ENCODE measurements at places on chromosomes 4 and X.

GRCh38 chrX:28205905-28206304, 224.7 kb upstream of the DCAF8L1 start:
- no peak for DNase-seq

GRCh38 chr4:87934157-87934704, 41.3 kb upstream of the SPP1 start:
- no peak for DNase-seq

DNA sequence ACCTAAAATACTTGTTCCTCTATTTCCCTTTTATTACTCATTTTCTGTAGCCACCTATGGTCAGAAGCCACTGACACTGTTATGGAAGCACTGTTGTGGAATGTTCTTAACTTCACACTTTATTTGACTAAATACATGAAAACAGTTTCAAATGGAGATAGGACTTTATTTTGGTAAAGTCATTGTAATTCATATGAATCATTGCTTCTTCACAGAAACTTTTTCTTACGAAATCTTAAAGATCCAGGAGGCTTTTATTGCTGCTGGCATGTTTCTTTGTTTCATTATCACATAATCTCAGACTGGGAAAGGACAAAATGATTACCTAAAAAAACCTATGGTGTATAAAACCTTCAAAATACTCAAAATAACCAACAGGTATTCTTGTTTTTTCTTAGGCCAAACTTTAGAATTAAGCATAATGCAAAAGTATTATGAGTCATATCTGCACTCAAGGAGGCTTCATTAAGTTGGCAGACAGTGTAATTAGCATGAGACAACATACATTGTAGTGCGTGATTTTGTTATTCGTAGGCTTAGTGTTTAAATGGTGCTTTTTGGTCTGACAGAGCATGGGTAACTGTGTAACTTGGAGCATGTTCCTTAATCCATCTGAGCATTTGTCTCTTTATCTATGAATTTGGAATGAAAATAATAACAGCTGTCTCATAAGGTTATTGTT, 58.0 kb downstream of the SH3BGRL start:
- peak; percentile 34 for DNase-seq

DNA sequence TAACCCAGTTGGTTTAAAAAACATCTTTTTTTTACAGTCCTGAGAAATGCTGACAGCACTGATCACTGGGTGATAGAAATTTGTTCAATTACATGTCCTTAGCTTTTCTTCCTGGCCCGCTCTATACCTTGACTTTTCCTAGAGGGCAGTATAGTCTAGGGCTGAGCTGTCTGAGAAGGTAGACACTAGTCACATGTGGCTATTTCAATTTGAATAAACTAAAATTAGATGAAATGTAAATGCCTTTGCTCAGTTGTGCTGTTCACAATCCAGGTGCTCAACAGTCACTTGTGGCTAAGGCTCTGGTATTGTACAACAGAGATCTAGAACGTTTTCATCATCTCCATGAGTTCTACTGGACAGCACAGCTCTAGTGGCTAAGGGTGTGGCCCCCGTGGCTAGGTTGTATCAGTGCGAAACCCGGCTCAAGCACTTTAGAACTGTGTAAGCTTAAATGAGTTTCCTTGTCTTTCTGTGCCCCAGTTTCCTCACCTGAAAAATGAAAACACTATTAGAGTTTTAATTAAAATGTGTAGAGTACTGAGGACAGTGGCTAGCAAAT, 111.6 kb upstream of the WDR17 start:
- no peak for DNase-seq

GRCh38 chr4:7320206-7320797, 114.4 kb downstream of the PSAPL1 start:
- no peak for DNase-seq

DNA sequence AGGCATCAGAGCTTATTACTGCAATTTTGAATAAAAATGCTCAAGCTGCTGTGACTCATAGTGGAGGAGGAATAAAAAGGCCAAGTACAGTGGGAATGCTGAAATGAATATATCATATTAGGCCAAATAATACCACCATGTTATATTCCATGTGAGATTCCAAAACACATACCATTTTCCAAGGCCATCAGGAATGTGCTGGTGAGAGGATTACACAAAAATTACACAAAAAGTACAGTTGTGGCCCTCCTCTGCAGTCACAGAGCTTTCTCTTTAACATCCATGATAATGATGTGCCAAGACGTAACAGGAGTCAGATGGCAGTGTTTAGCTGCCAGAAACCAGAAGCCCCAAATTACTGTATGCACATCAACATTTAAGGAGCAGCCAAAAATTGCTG, 153.5 kb downstream of the PCDH18 start:
- no peak for DNase-seq

DNA sequence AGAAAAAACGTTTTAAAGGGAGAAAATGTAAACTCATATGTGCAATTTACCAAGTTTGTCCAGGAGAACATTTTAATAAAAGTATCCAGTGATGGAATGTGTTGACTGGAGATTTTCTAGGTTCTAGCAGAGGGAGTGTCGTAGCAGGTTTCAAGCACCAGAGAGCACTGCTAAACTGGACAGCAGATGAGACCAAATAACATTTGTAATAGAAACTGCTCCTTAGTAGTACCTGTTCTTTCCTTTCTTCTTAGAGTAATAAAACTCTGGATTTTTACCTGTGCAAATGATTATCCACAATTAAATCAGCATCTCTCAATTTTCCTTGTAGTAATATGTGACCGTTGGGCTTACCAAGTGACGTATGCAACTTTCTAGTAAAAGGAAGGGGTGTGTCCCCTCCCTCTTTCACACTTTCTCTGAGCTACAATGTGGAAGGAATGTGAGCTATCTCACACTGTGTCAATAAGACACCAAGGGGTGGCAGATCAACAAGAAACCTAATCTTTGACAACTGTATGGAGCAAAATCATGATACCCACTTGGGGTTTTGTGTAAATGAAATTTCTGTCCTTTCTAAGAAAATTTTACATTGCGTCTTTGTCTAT, 9.5 kb downstream of the HPGDS start:
- no peak for DNase-seq

DNA sequence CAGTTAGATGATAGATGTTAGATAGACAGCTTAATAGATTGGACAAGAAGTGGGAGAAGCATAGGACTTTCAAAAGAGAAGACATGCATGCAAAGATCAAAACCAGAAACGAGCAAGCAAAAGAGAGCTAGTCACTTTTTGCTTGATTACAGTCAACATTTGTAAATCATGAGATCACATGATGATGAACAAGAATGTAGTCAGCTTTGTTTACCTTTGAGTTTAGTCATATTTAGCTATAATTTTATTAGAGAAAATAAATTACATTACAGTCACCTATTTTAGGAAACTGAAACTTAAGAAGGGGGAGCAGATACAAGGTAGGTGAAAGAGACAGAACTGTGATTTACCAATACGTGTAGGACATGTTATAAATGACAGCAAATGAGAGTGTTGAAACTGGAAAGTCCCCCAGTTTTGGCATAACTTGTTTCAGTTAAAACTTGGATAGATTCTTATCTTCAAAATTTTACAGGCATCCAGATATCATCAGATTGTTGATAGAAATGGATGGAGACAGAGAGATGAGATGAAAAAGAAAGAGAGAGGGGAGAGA, 1083.1 kb upstream of the PCDH10 start:
- peak; percentile 0 for DNase-seq

DNA sequence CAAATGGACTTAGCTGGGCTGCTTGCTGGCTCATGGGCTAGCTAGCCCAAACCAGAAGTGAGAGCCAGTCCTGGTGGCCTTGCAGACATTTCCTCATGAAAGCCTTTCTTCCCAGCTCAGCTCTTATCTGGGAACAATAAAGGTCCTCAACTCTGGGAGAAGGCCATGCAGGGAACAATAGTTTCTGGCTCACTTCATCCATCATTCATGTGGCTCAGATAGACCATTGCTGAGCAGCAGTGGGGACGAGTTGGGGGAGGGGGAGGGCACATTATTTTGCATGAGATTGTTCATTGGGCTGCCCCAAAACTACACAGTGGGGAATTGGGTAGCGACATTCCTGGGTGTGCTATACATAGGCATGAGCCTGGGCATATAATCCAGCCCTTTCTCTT, 47.6 kb downstream of the NHSL2 start:
- DNase-seq: no peak

GRCh38 chr4:4875147-4875546, 15.7 kb downstream of the MSX1 start:
- DNase-seq: no peak

GRCh38 chr4:53233114-53233795, 132.6 kb downstream of the SCFD2 start:
- no peak for DNase-seq

- no peak for DNase-seq
These were observed 48.1 kb downstream of the GPRIN3 start for GRCh38 chr4:89259301-89260028.

DNA sequence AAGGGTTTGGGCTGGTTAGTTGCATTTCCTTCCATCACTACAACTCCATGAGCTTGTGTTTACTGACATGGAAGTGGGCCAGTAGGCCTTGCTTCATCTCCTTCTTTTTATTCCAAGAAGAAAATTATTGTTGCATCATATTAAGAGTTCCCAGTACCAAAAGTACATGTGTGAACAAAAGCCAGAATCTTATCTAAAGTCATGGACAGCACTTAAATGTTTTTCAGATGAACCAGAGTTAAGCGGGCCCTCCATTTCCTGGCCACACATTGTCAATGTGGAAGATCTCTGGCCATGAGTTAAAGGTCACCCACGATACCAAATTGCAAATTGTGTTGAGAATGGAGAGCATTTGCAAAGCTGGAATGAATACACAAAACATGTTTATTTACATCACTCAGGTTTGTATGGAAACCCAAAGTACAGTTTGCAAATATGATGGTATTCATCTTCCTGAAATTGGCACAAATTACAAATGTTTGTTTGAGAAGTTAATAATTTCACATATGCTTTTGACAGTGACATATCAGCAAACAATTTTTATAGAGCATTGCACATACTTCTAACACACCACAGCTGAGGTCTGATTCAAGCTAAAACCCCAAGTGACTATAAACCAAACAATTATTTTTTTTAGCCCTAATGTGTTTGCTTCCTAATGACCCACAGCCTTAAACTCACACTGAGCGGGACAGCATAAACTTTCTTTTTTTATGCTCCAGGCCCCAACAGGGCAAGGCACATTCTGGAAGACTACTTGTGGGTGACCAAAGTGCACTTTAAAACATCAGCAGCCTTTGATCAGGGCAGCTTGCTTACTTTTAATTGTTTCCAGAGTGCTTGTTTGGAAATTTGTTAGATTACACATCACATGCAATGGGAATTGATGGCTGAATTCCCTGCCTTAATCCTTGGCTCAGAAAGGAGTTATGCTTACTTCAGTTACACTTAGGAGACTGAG, 502.9 kb upstream of the SLIT2 start:
- peak; percentile 83 for DNase-seq

- DNase-seq: no peak
These were observed 1.3 kb upstream of the UBL4A start for GRCh38 chrX:154487518-154488290.

DNA sequence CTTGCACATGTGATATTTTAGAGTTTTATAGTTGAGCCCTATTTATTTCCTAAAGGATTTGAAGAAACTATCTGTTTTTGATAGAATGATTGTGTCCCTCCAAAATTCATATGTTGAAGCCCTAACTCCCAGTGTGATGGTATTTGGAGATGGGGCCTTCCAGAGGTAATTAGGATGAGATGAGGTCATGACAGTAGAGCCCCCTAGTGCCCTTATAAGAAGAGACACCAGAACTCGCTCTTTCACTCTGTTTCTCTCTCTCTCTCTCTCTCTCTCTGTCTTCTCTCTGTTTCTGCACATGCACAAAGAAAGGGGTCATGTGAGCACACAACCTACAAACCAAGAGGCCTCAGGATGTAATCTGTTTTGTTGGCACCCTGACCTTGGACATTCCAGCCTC, 921.9 kb upstream of the DIAPH2 start:
- no peak for DNase-seq

DNA sequence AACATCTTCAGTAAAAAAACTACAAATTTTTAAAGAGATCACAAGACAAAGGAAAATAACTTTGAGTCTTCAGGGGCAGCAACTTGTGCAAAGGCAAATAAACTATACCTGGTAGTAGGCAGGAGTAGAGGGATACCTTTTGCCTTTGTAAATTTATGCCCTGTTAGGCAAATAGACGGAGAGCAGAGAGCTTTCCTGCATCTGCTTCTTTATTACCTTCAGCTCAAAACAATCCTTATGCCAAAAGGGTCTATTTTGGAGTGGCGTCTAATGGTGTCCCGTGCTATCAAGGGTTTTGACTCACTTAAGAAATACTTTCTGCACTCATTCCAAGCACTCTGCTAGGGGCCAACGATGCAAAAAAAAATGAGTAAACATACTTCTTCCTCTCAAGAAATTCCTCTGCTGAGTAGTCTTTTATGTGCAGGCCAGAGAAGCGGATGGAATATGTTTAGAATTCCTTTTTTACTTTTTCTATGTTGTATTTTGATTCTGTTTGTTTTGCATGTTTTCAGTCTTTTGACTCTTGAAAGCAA, 131.9 kb downstream of the ANXA5 start:
- DNase-seq: no peak

- no peak for DNase-seq
These were observed 20.1 kb downstream of the SPON2 start for GRCh38 chr4:1152290-1152689.

DNA sequence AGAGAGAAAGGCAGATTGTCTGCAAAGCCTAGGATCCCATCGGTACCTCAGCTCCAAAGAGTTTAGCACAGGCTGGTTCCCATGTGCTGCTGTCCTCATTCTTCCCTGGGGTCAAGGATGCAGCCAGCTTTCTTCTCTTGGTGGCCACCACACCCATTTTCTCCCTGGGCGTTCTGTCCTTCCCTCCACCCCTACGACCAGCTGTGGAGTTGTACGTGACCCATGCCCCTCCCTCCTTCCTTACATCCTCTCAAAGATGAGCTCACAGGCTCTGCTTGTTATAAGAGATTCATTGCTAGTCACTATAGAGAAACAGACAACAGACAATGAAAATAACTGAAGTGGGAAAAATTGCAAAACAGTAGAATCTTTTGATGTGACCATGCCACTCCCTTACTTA, 74.0 kb upstream of the KLF3 start:
- no peak for DNase-seq

DNA sequence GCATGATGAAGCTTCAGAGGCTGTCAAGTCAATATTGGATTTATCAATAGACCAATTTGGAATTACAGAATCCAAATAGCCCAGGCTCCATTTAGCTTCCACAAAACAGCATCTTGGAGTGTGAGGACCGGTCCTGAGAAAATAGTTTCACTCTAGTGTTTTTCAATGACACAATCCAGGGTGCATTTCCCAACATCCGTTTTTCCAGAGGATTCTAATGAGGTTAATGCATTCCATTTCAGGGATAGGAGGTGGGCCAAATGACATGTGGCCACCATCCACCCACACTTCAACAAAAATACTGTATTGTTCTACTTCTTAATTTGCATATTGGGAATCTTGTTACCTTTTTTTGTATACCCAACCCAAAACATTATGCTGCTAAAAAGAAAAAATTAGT, 229.8 kb upstream of the LDB2 start:
- peak; percentile 29 for DNase-seq

DNA sequence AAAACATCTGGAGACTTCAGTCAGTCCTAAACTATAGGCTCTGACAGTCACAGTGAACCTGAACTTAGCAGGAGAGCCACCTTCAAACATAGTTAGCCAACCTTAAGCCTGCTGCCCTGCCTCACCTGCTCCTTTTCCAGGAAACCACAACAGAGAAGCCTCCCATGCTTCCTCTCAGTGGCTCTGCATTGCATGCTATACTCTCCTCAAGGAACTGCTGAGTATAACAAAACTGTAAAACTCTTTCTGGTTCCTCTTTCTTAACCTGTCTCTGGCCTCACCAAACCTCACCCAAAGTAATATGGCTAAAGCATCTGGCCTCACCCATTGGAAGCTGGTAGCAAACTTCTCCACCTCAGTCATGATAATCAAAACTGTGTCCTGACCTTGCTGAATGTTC, 122.1 kb downstream of the ANKRD50 start:
- DNase-seq: no peak

Data from M059J (cell line).